ENCODE measurements at places on chromosomes 3 and 15. TPM values are rescaled to one million over a fixed set of nuclear protein-coding genes. Genes with fewer than 3 reads are reported as not detected.

The A4GNT gene
- total RNA-seq = not detected

The GABRA5 gene
- 0.85 TPM for total RNA-seq

The HRH1 gene
- total RNA-seq = 19.0 TPM

The GRAMD1C gene
- 14.3 TPM for total RNA-seq

The NPHP3 gene
- 104 TPM for total RNA-seq

The ANO10 gene
- total RNA-seq = 33.3 TPM

The AGBL1 gene
- 1.5 TPM for total RNA-seq

The CCDC39 gene
- total RNA-seq = not detected

The EOMES gene
- total RNA-seq = 0.74 TPM

The ADGRG7 gene
- total RNA-seq = 0.11 TPM

The CHRD gene
- 9.1 TPM for total RNA-seq

The AVEN gene
- 16.0 TPM for total RNA-seq

The DUOXA2 gene
- total RNA-seq = 0.42 TPM

The LDHAL6B gene
- total RNA-seq = not detected

The CD80 gene
- total RNA-seq = 0.26 TPM

The NME9 gene
- 0.16 TPM for total RNA-seq

Measured in urinary bladder (tissue), 4 donors.